COR-L47 (cell line): ENCODE measurements at places on chromosomes 6 and 20.
A peak's percentile ranks its signal among the peaks of the same experiment; 100 is the strongest.

- DNase-seq = no peak
These were observed 178.7 kb downstream of the DTNBP1 start for GRCh38 chr6:15484140-15484539.

GRCh38 chr6:137426007-137426689, 68.0 kb downstream of the OLIG3 start:
- DNase-seq = no peak

- DNase-seq = no peak
These were observed 12.4 kb upstream of the CCN5 start for GRCh38 chr20:44702776-44703175.

GRCh38 chr20:23946206-23946605, 42.4 kb downstream of the GGTLC1 start:
- DNase-seq = no peak

DNA sequence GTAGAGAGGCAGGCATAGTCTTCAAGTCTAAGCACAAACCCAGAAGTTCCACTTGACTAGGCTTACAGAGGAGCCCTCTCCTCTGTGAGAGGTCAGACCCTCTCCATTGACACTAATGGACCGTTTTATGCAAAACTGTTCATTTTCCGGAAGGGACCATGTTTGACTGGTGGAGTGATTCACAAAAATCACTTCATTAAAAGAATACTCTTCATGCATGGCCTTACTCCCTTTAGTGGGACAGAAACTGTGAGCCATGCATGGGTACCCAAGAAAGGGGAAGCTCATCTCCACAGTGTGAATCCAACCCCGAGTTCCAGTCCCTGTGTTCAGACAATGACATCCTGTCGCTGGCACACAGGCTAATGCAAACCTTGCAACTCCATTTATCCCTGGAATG, 63.2 kb downstream of the OLIG3 start:
- no peak for DNase-seq

DNA sequence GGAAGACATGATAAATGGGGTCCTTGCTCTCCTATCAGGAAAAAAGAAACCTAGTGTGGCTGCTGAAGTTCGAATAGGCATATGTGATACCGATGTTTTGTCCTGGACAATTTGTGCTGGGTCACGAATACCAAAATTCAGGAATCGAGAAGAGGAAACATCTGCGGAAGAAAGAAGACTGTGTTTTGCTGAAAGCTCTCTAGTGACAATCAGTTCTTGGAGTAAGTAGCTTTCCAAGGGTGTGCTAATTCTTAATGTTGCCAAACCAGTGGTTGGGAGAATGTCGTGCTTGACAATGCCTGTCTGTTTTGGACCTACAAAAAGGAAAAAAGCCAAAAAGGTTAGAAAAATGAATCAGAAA, 956.1 kb downstream of the PHF3 start:
- no peak for DNase-seq

DNA sequence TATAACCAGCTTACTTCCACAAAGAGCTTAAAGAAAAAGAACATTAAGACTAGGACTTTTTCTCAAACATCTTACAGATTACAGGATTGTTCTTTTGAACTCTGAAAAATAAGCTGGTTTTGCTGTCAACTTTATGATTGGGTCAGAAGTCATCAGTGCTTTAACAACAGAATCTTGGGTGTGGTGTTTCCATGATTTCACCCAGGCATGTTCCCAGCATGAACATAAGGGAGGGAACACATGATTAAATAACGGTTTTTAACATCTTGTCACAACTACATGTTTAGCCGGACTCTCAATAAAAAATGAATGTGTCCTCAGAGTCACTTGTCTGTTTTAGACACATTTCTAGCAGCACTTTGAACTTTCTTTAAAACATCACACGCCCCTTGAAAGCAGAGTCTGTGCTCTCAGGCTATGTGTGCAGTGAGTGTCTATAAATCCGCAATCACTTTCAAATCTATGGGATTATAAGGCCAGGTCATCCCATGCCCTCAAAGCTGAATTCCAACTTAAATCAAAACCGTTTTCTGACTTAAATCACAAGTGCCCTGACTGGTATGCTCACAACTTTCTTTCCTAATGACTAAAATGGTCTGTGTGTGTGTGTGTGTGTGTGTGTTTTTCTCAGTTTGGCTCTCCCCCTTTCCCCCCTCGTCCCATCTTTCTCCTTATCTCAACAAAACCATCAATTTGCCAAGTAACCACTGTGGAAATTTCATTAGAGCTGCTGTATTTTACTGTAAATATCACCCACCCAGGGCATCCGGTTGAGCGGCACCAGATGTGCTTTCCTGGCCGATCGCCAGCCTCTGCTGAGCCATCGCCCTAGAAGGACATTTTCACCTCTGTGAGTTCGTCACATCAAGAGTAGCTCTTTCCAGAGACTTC, 216.8 kb upstream of the DTNBP1 start:
- peak; percentile 78 for DNase-seq

- peak; percentile 51 for DNase-seq
These were observed 203.0 kb upstream of the TBX18 start for GRCh38 chr6:84967389-84967788.

GRCh38 chr6:14722001-14722562, 523.8 kb upstream of the JARID2 start:
- DNase-seq = no peak

GRCh38 chr20:9119776-9120175, 50.9 kb downstream of the PLCB4 start:
- peak; percentile 13 for DNase-seq
